Activated CD4-positive, alpha-beta T cell treated with anti-CD3 and anti-CD28 coated beads for 36 hours (primary cell): ENCODE measurements at places on chromosomes 3 and 15. TPM values are rescaled to one million over a fixed set of nuclear protein-coding genes. Genes with fewer than 3 reads are reported as not detected.

DNA sequence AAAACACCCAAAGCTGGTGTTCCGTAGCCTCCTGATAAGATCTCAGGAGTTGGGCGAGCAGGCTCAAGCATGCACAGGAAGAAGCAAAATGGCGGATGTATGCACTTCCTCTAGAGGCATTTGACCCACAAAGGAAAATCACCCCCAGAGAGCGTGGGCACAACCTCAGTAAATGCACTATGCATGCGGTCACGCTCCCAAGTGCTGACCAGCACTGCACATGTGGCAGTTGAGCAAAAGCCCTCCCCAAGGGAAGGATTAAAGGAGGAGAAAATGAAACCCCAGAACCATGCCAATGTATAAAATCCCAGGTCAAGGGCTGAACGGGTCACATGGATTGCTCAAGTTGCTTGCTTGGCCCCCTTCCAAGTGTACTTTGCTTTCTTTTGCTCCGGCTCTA, 289.4 kb upstream of the IGF1R start:
- no peaks in the 10 kb centered on the region for H3K27me3 ChIP-seq
- H3K36me3 ChIP-seq: no peaks in the 10 kb centered on the region
- no peaks in the 10 kb centered on the region for H3K4me1 ChIP-seq
- H3K27ac ChIP-seq: no peak overlapping the region
- H3K4me3 ChIP-seq: no peak overlapping the region

DNA sequence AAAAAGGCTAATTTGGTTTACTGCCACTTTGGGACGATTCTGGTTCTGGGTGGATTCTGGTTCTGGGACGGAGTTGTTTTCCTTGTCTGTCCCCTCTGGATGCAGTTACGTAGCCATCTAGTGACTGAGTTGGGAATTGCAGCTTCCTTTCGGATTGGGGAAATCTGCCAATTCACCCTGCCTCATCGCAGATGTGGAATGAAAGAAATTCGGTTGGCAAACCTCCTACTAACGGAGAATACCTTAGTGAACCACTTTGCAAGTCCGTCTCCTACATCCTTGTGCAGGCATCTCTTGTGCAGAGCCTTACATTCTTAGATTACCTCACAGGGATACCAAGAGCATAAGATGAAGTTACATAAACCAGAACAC, 31.5 kb upstream of the AP4E1 start:
- H3K27me3 ChIP-seq: peaks cover 12% of the 10 kb centered on the region
- peak; percentile 79 for DNase-seq

DNA sequence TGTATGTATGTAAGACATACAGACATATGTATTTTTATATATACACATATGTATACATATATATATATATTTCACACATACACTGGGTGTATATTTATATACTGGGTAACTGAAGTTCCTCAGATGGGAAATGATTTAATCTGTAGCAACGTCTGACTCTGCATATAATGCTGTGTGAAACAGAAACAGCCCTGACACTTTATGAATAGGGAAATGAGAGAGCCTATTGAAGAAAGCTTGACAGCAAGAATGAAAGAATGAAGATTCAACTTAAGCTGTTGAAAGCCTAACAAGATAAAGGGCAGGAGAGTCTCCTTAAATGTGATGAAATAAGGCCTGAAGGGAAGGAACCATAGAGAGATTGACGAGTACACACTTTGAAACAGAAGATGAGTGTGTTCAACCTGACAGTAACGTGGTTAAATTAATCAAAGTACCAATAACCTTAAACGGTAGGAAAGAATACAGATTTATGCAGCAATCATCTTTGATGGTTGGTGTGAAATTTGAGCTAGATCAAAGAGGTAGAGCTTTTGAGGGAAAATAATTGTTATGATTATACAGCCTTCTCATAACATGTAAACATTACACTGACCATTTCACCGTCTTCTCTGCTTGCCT, 169.9 kb downstream of the MECOM start:
- H3K27me3 ChIP-seq: no peaks in the 10 kb centered on the region
- H3K36me3 ChIP-seq: no peaks in the 10 kb centered on the region
- H3K27ac ChIP-seq: no peak overlapping the region
- no peak overlapping the region for H3K4me3 ChIP-seq
- H3K4me1 ChIP-seq: no peaks in the 10 kb centered on the region

DNA sequence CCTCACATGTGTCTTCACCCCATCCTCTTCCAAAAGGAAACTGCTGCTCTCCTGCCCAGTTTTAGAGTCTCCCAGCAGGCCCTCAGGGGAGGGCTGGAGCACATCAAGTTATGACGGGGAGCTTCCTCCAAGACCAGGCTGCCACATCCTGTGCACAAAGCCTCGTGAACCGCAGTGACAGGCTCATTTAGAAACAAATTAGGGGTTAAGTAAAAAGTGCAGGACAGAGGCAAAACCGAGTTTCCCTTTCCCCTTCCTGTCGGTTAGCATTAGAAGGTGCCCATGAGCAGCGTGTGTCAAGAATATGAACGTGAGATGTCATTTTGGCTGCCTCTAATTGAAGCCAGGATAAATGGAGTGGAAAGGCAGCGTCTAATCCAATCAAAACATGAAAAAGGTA, 199.7 kb downstream of the ARRDC4 start:
- H3K27ac ChIP-seq: no peak overlapping the region
- H3K4me1 ChIP-seq: peaks cover 25% of the 10 kb centered on the region
- no peaks in the 10 kb centered on the region for H3K27me3 ChIP-seq

- H3K27me3 ChIP-seq: peaks cover 14% of the 10 kb centered on the region
- H3K4me1 ChIP-seq: peaks cover 10% of the 10 kb centered on the region
- DNase-seq: no peak
Observed at GRCh38 chr3:194560047-194560446, 73.2 kb downstream of the TMEM44 start.

DNA sequence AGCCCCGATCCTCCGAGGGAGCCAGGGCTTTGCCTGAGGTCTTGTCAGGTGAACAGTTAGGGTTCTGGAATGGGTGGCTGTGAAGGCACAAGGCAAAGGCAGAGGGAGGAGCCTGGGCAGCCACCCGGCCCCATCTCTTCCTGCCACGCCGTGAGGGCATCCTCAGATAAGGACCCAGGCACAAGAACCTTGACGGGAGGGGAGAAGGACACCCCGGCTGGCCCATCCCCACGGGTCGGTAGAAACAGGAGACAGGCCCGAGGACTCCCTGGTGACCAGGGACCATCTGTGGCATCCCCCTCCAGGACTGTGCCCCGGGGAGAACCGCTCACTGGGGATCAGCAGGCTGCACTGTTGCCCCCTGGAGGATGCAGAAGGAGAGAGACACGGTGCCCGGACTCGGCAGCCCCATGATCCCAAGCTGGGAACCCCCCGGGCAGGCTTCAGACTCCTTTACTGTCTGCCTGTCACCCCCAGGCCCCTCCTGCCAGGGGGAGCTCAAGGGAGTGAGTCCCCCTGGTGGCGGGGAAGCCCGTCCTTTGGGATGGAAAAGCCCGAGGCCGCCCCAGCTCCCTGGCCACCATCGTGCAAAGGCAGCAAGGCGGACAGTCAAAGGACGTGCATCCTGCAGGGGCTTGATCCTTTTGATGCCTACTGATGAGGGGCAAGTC, 12.3 kb upstream of the PCSK6 start:
- H3K4me3 ChIP-seq: peak overlapping the region; percentile 21
- peaks cover 21% of the 10 kb centered on the region for H3K27me3 ChIP-seq
- H3K4me1 ChIP-seq: peaks cover 14% of the 10 kb centered on the region
- no peaks in the 10 kb centered on the region for H3K36me3 ChIP-seq
- no peak overlapping the region for H3K27ac ChIP-seq
- peak; percentile 75 for DNase-seq

- peaks cover 10% of the 10 kb centered on the region for H3K36me3 ChIP-seq
- no peak for DNase-seq
- H3K4me3 ChIP-seq: no peak overlapping the region
- no peaks in the 10 kb centered on the region for H3K27me3 ChIP-seq
- H3K4me1 ChIP-seq: no peaks in the 10 kb centered on the region
Observed at GRCh38 chr3:195886181-195887141, 21.9 kb downstream of the TNK2 start.

GRCh38 chr15:95261546-95261945, 1030.2 kb downstream of the MCTP2 start:
- H3K4me1 ChIP-seq: no peaks in the 10 kb centered on the region
- no peak for DNase-seq
- H3K4me3 ChIP-seq: no peak overlapping the region
- H3K27ac ChIP-seq: no peak overlapping the region

DNA sequence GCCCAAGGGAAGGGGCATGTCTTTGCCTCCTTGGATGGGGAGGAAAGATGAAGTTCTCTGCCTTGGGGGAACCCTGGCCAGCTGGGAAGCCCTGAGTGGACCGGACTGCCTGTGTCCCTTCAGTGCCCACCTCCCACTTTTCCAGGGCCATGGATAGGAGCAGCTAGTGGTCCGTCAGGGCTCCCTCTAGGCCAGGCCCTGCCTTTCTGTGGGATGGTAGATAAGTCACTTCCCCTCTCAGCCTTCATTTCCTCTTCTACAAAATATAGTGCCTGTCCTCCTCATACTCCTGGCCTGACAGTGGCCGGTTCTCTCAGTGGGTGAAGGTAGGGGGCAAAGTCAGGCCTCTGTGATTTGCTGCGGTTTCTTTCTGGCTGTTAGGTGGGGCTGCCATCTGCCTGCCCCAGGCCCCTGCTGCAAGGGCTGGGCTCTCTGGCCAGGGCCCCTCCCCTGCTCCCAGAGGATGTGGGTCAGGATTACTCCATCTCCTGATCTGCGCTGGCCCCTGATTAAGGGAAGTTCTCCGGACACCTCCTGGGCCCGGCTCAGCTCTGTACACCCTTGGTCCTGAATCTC, 1.4 kb downstream of the PLEKHO2 start:
- H3K4me1 ChIP-seq: peaks cover 67% of the 10 kb centered on the region
- peak overlapping the region; percentile 88 for H3K4me3 ChIP-seq
- peak; percentile 24 for DNase-seq
- peak overlapping the region; percentile 84 for H3K27ac ChIP-seq
- H3K36me3 ChIP-seq: peaks cover 4% of the 10 kb centered on the region

DNA sequence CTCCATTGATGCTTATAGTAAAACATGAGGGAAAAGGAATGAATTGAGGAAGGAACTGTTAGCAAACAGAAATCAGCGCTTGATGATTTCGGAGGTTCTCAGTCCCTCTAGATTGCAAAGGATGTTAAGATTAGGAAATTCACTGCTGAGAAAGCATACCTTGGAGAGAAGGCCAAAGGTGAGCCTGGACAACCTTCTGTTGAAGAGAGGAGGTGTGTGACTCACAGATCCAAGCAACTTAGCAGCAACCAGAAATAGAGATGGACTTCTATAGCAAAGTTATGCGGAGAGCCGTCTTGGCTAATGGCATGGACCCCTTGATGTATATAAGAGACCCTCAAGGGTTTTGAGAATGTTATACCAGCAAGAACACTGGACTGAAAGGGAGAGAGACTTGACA, 114.3 kb downstream of the EEFSEC start:
- DNase-seq: no peak
- H3K27ac ChIP-seq: no peak overlapping the region
- no peaks in the 10 kb centered on the region for H3K4me1 ChIP-seq

DNA sequence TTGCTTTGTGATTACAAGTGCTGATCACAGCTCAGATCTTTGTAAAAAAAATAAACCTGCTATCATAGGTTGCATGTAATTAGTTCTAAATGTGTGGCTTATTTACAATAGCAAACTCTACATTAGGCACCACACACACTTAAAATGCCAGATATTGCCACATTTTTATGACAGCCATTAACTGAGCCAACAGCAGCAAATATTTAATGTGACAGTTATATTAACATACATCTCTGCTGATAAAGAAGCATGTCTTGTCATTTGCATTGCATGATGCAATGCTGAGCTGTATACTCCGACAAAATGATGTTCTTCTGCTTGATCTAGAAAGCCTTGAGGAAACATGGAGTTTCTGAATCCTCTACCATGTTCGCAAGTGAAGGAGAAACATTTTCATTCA, 273.6 kb upstream of the VEPH1 start:
- H3K4me1 ChIP-seq: no peaks in the 10 kb centered on the region
- H3K27me3 ChIP-seq: peaks cover 3% of the 10 kb centered on the region
- DNase-seq: no peak
- H3K27ac ChIP-seq: no peak overlapping the region
- H3K36me3 ChIP-seq: no peaks in the 10 kb centered on the region
- H3K4me3 ChIP-seq: no peak overlapping the region

- H3K27ac ChIP-seq: peak overlapping the region; percentile 70
- peak; percentile 77 for DNase-seq
- no peaks in the 10 kb centered on the region for H3K27me3 ChIP-seq
- peaks cover 68% of the 10 kb centered on the region for H3K4me1 ChIP-seq
Observed at GRCh38 chr3:15291589-15292541, 40.5 kb downstream of the SH3BP5 start.

DNA sequence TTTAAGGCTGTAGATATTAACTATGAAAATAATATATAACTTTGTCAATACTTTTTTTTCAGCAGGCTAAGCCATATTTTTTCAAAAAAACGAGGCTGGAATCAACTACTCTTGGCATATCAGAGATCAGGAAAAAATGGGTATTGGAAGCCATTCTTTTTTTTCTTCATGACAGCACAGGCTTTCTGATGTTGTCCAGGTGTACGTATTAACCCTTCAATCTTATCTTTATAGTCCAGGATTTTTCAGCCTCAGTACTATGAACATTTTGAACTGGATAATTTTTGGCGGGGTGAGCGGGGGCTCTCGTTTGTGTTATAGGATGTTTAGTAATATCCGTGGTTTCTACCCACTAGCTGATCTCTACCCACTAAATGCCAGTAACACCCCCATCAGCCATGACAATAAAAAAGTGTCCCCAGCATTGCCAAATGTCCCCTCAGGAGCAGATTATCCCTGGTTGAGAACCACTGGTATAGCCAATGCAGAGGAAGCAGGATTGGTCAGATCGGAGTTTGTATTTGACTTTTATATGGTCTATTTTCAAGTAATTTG, 52.0 kb downstream of the PLCL2 start:
- DNase-seq: no peak
- H3K27me3 ChIP-seq: no peaks in the 10 kb centered on the region
- no peak overlapping the region for H3K4me3 ChIP-seq
- H3K36me3 ChIP-seq: peaks cover 5% of the 10 kb centered on the region

DNA sequence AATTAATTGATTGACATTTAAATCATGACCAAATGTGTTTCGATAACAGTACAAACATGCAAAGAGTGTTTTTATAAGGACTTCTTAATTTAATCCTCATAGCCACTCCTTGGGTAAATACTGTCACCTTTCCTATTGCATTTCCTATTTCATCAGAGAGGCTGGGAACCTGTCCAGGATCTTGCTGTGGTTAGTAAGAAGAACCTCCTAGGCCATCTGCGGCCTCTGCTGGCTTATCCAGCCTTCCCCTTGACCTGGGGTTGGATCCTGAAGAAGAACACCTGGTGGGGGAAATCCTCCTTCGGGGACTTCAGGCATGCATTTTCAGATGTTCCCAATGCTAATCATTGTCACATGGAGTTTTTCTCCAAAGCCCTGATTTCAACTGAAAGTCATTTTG, 25.5 kb downstream of the GLDN start:
- H3K4me3 ChIP-seq: no peak overlapping the region

Gene ALDH1A3
- not detected for total RNA-seq

Gene LINGO1
- not detected for total RNA-seq

Gene CFAP20DC
- total RNA-seq: 3.5 TPM

Gene LIPC
- total RNA-seq: 0.50 TPM

Gene NMNAT3
- 5.9 TPM for total RNA-seq

Gene APBA2
- 17.5 TPM for total RNA-seq

Gene LRRC31
- total RNA-seq: not detected

Gene CCNB2
- 68.0 TPM for total RNA-seq

Gene TRIM42
- total RNA-seq: not detected

Gene RBP2
- not detected for total RNA-seq

Gene FAH
- total RNA-seq: 44.3 TPM
